Activated naive CD8-positive, alpha-beta T cell treated with anti-CD3 and anti-CD28 coated beads for 36 hours (primary cell): ENCODE measurements at places on chromosomes 3 and 15.

- no peak for DNase-seq
These were observed 14.0 kb downstream of the ABHD5 start for GRCh38 chr3:43704697-43705096.

GRCh38 chr3:130918328-130918727 lies 24.4 kb downstream of the ATP2C1 start:
- DNase-seq: no peak

DNA sequence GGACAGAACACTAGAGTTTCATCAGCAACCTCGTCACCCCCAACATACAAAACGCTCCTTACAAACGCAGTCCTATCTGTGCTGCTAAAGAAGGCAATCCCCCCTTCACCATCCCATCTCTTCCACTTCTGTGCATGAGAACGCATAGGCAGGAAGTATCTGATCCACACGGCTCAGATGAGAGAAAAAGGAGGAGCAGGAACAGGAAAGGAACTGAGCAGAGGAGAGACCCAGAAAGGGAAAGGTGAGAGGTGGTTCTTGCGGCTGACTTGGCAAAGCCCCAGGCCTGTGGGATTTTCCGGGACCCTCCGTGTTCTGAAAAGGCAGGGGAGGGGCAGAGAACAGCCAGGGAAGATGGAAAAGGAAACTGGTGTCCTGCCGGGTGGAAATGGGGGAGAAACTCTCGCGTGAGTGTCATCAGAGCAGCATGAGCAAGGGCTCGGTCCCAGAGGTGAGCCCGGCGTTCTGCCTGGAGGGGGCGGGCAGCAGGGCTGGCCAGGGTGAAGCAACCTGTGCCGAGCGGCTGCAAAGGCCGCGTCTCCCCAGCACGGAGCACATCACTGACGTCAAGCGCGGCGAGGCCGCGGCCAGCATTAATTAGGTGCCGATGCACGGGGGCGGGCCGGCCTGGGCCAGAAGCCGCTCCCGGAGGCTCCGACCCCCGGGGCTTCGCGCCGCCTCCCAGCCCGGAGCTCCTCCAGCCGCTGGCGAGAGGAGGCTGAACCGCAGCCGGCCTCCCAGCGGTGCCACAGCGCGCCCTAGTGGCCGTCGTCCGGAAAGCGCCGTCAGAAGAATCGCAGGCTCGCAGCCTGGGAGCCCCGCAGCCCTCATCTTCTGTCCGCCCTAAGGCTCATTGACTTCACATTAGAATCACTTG lies 35.8 kb downstream of the CPN2 start:
- DNase-seq: peak; percentile 84

DNA sequence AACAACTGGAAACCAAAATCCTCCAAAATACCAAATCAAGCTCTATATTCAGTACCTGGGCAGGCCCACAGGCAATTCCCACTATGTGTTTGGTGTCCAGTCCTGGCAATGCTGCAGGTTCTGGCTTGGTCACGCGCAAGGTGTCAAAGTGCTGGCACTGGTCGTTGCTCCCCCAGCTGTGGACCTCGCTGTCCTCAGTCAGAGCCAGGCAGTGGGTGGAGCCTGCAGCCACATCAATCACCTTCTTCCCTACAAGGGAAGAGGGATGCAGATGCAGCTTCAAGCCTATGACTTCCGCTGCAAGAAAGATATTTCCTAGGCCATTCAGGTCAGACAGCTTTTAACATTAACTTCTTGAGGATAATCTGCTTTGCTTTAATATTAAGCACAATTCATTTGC lies 61.3 kb downstream of the HERC2 start:
- DNase-seq: no peak

DNA sequence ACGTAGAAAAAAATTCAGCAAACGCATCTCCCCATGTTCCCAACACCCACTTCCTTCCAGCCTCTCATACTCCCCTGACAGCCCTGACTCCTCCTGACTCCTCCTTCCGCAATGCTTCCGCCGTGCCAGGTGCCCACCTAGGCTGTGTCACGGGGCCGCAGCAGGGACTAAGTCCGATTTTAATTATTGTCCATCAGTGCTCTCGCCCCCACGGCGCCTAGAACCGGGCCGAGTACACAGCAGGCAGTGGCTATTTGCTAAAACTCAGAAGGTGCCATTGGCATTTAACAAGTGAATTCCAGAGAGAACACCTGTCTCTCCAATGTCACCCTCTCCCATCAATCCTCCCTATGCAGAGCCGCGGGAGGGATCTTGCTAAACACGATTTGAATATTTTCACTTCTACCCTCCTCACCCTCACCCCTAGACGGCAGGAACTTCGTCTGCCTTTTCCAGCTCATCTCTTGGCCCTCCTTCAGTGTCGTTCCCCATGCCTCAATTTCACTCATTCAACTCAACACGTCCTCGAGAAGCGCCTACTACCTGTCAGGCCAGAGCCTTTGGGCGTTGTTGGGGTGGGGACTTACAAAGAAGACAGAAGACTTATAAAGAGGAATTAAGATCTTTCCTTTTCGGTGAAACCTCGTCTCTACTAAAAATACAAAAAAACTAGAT lies 11.5 kb upstream of the SHF start:
- DNase-seq: peak; percentile 43

DNA sequence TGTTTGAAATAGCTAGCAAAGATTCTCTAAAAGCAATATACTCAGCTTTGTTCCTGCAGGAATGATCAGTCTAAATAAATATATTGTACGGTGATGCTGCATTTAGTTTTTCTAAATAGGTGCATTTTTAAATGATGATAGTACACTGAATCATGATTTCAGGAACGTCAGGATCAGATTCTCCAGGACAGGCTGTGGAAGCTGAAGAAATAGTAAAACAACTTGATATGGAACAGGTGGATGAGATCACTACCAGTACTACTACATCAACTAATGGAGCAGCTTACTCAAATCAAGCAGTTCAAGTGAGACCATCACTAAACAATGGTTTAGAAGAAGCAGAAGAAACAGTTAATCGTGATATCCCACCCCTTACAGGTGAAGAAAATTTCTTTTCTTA lies 46.3 kb upstream of the EIF3J start:
- DNase-seq: no peak

DNA sequence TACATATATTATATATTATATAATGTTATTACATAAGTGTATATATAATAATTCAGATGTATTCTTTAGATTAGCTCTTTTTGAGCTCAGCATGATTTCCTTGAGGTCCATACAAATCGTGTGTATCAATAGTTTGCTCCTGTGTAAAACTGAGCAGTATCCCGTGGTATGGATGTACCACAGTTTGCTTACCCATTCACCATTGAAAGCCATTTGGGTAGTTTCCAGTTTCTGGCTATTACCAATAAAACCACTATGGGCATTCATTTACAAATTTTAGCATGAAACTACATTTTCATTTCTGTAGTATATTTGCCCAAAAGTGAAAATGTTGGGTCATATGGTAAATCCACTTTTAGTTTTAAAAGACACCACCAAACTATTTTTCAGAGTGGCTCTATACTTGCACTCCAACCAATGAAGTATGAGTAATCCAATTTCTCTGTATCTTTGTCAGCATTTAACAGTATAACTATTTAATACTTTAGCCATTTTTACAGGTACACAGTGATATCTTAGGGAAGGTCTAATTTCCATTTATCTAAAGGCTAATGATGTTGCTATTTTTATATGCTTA lies 1361.4 kb upstream of the GBE1 start:
- no peak for DNase-seq

DNA sequence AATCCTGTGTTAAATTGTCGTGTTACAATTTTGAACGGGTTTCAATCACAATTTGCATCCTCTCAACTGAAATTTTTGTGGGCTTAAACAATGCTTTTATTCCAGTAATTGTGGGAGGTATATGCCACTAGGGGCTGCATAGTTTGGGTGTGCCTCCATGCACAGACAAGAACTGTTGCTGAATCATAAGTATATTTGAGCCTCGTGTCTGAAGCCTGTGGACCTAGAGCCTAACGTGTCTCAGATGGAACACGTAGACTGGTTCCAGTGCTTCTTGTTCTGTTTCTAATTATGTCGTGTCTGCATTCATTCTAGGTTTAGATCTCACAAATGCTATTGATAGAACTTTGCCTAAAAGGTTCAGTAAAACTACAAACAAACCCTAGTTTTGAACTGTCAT lies 363.4 kb downstream of the RBMS3 start:
- DNase-seq: no peak

DNA sequence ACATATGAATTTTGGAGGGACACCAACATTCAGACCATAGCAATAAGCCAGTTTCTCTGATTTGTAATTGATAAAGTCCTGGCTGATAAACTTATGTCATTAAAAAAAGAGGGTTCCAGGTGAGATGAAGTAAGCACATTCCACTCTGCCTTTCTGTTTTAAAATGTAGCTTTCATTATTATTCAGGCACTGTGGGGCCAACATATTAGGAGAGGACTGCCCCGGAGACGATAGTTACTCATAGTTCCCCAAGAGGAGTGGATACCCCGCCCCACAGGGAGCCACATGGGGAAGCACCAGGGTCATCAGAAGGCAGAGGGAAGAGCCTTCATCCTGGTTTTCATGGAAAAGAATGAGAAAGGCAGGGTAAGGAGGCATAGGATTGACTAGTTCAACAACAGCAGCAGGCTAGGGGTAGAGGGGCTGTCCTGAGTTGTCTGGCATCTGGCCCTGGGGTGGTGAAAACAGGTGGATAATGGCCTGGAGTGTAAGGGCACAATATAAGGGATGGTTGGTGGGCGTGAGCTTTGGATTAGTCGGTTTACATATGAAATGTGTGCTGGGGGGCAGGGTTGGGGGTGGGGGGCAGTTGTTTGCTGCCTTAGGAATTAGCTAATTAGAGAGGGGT lies 78.7 kb upstream of the PROK2 start:
- no peak for DNase-seq

DNA sequence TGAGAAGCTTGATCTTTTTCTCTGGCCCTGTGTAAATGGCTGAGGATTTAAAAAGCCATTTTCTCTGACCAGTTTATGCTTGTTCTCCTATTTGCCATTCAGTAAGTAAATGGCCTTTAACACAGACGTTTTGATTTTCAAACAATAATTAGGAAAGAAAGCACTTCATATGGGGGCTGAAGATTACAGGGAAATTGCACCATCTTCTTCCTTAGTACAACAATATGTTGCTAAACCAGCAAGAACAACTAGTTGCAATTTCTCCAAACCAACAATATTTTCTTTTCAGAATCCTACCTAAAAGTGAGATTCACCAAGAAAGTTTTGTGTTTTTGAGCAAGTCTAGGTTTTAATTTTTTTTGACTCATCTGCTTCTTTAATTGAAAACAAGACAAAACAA lies 80.5 kb upstream of the CCNL1 start:
- no peak for DNase-seq

DNA sequence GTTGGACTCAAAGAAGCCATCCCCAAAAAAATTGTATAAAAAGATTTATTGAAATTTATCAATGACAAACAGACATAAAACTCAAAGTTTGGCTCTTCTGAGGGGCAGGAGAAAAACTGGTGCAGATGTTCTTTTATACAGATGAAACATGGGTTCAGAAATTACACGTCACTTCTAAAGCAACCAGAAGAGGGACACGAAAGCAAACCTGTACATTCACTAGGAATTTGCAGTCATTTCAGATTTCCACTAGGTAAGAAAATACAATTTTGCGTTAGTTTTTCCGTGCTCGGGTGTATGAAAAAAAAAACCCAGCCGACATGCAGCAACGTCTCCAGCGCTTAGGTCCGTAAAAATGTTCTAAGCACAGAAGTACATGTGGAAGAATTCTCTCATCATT lies 41.8 kb downstream of the ANP32A start:
- DNase-seq: no peak

- DNase-seq: no peak
These were observed 19.7 kb downstream of the FAM107A start for GRCh38 chr3:58557491-58557890.

DNA sequence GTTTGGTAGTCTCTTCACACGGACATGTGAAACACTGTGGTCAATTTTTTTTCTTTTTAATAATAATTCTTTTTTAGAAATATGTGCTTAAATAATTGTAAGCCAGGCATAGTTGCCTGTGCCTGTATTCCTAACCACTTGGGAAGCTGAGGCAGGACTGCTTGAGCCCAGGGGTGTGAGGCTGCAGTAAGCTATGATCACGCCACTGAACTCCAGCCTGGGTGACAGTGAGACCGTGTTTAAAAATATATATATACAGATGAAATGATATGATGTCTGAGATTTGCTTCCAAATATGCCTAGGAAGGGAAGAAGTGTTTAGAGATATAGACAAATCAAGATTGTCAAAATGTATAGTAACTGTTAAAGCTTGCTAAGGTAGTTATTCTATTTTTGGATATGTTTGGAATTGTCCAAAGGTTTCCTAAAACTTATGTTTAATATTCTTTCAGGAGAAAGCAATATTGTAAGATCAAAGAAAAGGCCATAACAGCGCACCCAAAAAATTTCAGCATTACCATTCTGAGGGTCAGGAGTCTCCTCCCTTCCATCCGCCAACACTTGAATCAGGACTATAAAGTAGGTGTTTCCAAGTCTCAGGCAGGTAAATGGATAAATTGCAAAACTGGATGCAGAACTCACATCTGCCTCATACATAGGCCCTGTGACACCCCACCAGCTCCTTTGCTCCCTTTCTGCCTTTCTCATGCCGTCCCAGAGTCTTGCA lies 532 bp upstream of the SELENOT start:
- DNase-seq: no peak

DNA sequence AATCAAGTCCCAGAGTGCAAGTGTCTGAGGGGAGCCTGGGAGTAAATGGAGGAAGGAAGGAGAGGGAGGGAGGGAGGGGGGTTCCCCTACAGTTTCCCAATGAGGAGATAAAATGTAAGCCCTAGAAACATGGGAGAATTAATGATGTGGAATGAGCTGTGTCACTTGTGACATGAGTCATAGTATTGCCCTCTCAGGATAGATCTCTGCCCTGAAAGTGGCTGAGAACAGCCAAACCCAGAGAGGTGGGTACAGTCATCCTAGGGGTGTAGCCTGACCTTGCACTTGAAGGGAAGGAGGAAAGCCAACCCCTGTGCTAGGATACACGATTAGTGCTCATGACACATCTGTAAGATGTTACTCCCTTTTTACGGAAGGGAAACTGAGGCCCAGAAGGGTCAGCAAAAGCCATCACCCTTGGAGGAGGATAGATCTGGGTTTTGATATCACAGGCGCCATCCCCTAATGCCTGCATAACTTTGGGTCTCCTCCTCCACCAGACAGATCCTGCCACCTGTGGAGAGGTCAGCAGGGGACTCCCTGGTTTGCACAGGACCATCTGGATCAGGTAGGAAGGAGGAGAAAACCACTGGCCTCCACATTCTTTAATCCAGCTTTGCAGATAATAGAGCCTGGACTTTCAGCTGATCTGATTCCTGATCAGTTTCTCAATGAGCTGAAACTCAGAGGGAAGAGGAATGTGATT lies 23.1 kb upstream of the USP3 start:
- peak; percentile 44 for DNase-seq

GRCh38 chr15:37079726-37080125 lies 20.6 kb downstream of the MEIS2 start:
- no peak for DNase-seq

GRCh38 chr3:107241217-107241616 lies 136.0 kb upstream of the CCDC54 start:
- DNase-seq: peak; percentile 14

DNA sequence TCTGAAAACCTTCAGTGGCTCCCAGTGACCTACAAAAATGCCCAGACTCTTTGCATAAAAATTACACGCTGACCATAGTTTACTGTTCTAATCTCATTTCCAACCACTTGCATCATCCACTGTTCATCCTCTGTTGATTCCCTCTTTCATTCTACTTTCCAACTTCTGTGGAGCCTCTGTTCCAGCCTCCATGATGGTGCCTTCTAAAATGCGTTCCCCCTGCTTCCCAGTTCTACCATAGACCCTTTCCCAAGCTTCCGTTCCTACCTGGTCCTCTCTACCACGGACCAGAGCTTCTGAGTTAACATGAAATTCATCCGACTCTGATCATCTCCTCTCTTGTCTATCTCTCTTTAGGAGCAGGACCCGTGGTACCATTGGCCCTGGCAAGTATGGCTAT lies 127.0 kb downstream of the THSD4 start:
- no peak for DNase-seq
